ENCODE measurements at places on chromosomes 2 and 18. TPM values are rescaled to one million over a fixed set of nuclear protein-coding genes. Genes with fewer than 3 reads are reported as not detected.

SERPINB13 gene
- 44.9 TPM for total RNA-seq

SPDYA gene
- 0.28 TPM for total RNA-seq

CHRND gene
- not detected for total RNA-seq

ZNF24 gene
- total RNA-seq = 18.6 TPM

CAPN14 gene
- 4.0 TPM for total RNA-seq

CYP20A1 gene
- 8.7 TPM for total RNA-seq
